ENCODE measurements at places on chromosomes 5 and 9.

GRCh38 chr9:6759185-6759977, 1.6 kb downstream of the KDM4C start:
- DNase-seq = no peak

DNA sequence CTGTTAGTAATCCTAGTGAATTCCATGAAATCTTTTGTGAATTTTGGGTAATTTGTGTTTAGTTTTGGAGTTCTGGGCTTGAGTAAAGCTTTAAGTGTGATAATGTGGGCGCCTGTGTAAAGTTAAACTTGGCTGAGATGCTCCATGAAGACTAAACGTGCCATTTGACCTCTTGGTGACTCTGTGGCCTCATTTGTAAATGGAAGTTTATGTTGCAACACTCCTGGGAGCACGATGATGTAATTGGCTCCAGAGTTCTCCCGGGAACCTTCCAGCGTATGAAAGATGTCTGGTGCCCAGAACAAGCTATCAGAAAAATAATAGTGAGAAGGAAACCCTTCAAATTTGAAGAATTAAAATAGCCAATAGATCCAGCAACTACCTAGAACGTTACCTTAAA, 981.2 kb downstream of the TLE4 start:
- DNase-seq = no peak

DNA sequence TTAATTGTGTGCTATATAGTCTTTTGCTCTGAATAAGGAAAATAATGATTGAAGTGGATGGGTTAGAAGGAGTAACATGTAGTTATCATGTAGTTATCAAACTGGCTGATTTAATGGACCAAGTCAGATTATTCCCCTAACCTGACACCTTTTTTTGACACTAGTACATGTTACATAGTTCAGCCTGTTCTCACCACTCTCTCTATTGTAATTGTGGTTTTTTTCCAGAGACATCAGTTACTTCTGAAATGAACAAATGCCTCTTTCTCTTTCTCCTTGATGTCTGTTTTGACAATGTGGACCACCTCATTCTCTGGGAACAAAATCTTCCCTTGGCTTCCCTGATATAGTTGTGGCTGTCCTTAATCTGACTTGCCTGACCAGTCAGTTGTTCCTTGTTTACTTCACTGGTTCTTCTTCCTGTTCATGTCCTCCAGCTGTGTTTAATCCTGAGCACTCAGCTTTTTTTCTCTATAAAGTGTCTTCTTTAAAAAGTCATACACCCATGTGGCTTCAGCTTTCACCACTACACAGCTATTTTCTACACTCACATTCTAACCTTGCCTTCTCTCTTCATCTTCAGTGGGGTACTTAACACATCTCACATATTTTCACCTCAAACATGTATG, 243.4 kb downstream of the ARRDC3 start:
- DNase-seq = no peak

DNA sequence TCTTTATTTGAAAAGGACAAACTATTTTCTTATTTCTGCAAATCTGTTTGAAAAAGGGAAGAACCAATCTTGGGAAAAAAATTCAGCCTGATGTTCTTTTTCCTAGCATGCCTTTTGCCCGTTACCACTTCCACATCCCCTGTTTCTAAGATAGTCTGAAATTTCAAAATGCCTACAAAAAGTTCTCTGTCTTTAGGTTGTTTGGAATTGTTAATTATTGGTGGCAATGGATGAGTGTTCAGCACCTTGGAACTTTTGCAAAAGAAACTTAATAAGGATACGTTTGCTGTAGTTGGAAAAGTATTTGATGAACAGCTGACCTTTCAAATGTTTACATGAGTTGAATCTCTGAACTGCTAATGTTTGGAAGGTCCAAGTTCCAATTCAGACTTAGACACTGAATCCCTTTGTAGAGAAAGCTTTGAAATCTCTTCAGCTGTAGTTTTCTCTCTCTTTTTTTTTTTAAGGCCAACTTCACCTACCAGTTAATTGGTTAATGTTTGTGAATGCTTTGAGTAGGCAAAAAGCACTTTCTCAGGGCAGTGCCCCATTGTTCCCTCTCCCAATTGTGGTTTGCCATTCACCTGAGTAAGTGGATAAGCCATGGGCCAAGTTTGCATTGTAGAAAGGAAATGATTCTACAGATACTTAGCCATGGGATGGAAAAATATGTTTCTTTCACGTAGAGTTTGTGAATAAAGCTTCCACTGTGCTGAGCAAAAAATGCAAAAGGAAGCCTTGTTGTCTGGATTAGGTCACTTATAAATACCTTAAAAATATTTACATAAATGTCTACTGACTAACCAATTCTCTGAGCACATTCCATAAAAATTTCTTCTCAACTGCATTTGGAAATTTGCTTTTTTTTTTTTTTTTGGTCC, 156.4 kb upstream of the ELL2 start:
- no peak for DNase-seq

GRCh38 chr9:107577140-107577776, 87.7 kb upstream of the KLF4 start:
- no peak for DNase-seq

- DNase-seq = no peak
Measured at GRCh38 chr5:112228667-112229066, 190.4 kb downstream of the EPB41L4A start.

- no peak for DNase-seq
Measured at GRCh38 chr9:68951879-68952659, 61.8 kb downstream of the PRKACG start.

- DNase-seq = no peak
Measured at GRCh38 chr9:114624677-114625076, 13.6 kb downstream of the TMEM268 start.

- DNase-seq = no peak
Measured at GRCh38 chr9:106718936-106719335, 144.0 kb upstream of the ZNF462 start.

- DNase-seq = no peak
Measured at GRCh38 chr5:173045474-173045873, 10.7 kb upstream of the CREBRF start.

DNA sequence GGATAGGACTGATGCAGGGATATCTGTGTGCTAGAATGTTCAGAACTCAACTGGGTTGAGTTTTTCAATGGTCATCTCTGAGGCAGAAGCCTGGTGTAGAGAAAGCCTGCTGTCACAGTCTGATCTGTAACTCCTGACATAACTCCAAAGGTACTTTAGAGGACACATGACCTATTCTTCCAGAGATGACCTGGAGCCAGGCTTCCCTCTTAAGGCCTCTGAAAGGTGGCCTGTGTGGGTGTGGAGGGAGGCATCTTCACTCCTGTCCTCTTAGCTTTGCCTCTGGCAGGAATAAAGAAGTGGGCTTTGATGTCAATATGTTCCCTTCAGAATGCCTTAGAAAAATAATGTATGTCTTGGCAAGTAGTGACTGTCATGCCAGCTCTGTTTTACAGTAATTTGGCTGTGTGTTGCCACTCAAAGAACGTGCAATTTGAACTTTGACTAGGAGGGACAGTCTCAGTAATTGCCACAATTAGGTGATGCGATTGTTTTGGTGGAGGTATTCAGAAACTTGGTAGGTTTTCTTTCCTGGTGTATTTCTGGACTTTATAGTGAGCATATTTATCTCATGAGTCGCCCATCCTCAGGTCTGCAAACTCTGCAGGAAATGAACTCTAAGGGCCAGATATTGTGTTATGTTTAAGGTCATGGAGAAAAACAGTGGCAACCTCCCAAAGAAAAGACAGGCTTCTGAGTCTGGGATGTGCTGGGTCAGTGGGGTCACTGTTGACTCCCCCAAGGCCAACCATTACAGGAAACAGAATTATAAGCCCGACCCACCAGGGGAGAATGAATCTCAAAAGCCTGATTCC, 3.2 kb upstream of the C5orf63 start:
- DNase-seq = no peak

- DNase-seq = no peak
Measured at GRCh38 chr5:120655828-120656435, 191.8 kb downstream of the PRR16 start.

- DNase-seq = no peak
Measured at GRCh38 chr5:168817591-168817990, 238.4 kb upstream of the PANK3 start.

GRCh38 chr9:99150451-99151171, 45.7 kb downstream of the TGFBR1 start:
- no peak for DNase-seq

DNA sequence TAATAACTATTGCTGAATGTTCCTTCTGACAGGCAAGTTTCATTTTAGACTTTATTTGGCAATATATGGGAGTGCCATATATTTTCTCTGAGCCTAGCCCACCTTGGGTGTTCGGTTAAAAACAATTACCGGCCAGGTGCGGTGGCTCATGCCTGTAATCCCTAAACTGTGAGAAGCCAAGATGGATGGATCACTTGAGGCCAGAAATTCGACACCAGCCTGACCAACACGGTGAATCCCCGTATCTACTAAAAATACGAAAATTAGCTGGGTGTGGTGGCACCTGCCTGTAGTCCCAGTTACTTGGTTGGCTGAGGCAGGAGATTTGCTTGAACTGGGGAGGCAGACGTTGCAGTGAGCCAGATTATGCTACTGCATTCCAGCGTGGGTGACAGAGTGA, 47.9 kb downstream of the TNFSF15 start:
- no peak for DNase-seq

GRCh38 chr5:67879620-67880510, 335.7 kb upstream of the PIK3R1 start:
- no peak for DNase-seq

GRCh38 chr5:50580506-50580905, 85.9 kb upstream of the PARP8 start:
- DNase-seq = no peak

DNA sequence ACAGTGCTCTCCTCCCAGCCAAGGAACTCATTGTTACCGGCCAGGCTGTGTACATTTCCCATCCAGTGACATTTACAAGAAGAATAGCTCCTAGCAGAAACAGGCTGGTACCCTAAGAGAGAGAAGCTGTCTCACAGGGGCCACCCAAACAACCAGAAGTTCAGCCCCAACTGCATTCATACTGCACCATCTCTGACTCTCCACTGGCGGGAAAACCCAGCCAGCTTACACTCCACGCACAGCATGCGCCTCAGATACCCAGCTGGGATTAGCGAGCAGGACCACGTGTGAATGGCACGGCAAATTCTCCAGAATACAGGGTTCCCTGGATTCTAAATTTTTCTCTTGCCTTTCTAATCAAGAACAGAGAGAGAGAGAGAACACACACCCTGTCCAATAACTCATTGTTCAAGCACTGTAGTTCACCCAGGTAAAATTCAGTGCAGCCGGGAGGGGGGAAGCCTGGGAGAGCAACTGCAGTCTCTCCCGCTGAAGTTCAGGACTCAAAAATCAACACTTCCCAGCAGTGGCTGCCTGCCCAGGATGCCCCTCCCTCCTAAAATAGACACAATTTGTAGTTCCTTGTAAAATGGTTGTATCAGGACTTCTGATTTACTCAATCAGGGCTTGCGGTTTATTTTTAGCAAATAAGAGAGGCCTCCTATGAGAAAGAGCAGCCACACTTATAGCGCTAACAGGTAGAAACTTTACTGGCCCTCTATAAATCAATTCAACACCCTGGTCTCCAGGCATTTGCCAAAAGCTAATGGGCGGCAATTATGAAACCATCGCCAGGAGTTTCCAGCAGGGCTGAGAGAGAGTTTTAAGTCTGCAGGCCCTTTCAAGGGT, 2.2 kb downstream of the COL23A1 start:
- DNase-seq = no peak

- DNase-seq = no peak
Measured at GRCh38 chr5:149302641-149303040, 31.0 kb downstream of the AFAP1L1 start.

DNA sequence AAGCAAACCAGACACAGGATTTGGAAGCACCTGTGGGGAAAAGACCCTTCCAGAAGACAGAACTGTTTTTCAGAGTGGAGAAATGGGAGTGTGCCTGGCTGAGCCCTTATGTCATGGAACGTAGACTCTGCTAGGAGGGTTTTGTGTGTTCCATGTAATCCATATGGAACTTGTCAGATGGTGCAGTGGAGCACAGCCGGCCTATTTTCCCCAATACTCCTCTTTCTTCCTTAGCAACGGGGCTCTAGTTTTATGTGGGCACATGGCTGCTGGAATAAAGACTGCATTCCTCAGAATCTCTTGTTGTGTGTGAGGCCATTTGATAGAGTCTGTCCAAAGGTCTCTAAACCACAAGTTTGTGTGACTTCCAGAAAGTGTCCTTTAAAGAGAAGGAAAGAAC, 284.0 kb downstream of the DRD1 start:
- DNase-seq = no peak

GRCh38 chr5:168218746-168219145, 72.7 kb upstream of the WWC1 start:
- DNase-seq = no peak

GRCh38 chr5:146463446-146463845, 16.3 kb downstream of the TCERG1 start:
- no peak for DNase-seq

- DNase-seq = no peak
Measured at GRCh38 chr5:31131381-31131891, 62.0 kb upstream of the CDH6 start.

DNA sequence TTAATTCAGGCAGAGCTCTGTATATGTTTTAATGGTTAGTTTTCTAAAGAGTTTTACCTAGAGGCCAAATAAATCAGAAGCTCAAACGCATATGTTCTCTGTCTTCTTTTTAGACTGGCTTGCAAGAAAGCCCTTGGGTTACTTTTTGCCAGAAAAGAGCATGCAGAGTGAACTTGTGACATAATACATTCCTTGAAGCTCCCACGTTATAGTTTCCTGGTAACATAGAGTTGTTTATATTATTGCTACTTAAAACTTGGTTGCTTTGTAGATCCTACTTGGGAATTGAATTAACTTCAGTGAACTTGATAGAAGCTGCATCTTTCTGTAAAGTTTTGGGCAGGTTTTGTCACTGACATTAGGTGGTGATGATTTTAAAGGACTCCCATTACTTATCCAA, 102.9 kb downstream of the C9orf152 start:
- no peak for DNase-seq

GRCh38 chr9:122179690-122180074, 20.0 kb downstream of the MORN5 start:
- DNase-seq = no peak

DNA sequence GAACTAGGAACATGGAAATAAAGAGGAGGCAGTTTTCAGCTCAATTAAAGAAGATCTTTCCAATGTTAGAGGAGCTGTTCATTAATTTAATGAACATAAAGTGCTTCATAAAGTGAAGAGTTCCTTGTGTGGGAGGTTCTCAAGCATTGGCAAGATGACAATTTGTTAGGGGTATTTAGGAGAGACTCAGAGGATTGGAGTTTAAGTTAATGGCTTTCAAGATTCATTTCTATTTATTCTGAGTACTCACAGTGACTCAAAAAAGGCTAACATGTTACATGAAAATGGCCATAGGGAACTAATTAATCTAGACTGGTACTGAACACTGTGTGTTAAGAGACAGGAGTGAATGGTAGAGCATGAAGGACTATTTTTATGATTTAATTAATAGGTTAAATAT, 55.4 kb upstream of the CDH12 start:
- no peak for DNase-seq

GRCh38 chr9:97630591-97630990, 2.6 kb downstream of the TSTD2 start:
- DNase-seq = no peak

DNA sequence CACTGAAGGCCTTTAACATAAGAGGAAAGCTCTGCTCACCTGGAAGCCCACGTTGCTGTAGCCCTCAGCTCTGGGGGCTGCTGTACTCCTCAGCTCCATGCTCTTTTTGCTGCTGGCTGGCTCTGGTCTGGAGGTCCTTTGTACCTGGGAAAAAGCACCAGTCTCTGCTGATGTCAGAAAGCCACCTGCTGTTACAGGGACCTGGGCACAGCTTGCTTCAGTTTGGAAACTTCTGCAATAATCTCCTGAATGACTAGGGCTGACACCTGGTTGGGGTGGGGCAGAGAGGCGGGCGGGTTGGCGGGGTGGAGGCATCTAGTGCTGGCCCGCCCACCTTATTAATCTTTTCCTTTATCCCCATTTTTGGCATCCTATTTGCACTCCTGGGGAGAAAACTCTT, at the start of gene SLC28A3:
Gene SLC28A3 (minus strand): TSS at position 224 of the 400 bp plus-strand sequence. CDS start 125 bp downstream, at position 99.
- DNase-seq = no peak
